Activated CD4-positive, alpha-beta T cell treated with anti-CD3 and anti-CD28 coated beads for 4 hours (primary cell): ENCODE measurements at places on chromosomes 11 and 22.

DNA sequence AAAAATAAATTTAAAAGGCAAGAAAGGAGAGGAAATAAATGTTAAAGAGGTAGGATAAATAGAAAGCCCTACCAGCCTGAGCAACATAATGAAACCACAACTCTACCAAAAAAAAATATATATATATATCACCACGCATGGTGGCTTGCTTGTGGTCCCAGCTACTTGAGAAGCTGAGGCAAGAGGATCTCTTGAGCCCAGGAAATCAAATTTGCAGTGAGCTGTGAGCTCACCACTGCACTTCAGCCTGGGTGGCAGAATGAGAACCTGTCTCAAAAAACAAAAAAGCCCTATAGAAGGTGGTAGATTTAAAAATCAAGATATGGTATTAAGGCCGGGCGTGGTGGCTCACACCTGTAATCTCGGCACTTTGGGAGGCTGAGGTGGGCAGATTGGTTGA, 10.5 kb downstream of the NUCB2 start:
- DNase-seq, result no peak

GRCh38 chr22:32636884-32637283, 162.3 kb downstream of the FBXO7 start:
- DNase-seq, result no peak

- no peak for DNase-seq
Measured at GRCh38 chr11:118998822-118999221, 884 bp downstream of the CENATAC start.

- DNase-seq, result no peak
Measured at GRCh38 chr11:47593934-47594855, at the start of gene C1QTNF4. Gene C1QTNF4 (minus strand): TSS chr11:47594411. CDS start chr11:47590810, 3,601 bp downstream.

DNA sequence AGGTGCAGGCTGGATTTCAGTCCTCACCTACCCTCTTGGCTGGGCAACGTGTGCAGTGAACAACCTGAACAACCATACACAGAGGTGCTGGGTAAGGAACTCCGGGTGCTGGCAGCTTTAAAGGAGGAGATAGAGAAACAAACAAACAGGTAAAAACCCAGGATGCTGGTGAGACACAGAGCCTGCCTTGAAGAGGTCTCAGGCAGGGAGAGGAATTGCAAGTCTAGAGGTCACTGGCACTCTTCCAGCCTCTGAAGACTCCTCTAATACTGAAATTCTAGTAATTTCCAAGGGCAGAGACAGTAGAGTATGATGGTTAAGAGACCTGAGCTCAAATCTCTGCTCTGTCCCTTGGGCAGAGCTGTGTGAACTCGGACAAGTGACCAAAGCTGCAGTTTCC, 192.5 kb downstream of the CEP164 start:
- no peak for DNase-seq

- no peak for DNase-seq
Measured at GRCh38 chr11:1445741-1446445, 40.7 kb downstream of the MOB2 start.

DNA sequence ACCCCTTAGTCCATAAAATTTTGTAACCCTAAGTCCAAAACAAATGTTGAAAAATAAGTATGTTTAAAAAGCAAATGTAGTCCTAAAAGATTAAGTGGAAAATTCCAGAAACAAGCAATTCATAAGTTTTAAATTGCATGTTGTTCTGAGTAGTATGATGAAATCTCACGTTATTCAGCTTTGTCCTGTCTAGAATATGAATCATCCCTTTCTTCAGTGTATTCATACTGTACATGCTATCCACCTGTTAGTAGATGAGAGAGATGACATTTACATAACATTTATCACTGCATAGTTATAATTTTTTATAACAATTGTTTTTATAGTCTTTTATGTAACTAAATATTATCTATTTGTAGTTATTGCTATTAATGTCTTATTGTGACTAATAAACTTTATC, 622.3 kb upstream of the CHORDC1 start:
- DNase-seq, result no peak

DNA sequence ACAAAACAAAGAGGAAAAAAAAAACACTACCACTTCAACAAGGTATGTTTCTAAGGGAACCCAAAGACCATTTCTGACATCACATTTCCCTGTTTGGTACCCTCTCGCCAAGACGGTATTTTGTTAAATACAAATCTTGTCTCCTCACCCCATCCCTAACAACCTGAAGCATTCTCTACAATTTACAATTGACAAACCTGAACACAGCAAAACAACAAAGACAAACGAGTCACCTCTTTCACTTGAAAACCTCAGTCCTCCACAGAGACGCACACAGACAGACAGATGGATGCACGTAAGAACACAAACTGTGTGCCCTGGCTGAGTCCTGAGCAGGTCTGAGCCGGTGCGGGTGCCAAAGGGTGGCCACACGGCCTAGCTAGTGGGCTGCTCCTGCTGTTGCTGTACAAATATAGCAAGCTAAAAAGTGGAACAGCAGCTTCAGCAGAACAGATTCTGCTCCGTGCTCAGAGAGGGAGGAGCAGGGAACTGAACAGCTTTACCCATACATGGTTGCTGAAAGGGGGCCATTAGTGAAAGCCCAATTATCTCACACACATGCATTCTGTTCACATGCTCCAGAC, 28.5 kb downstream of the CELF1 start:
- DNase-seq, result no peak

- DNase-seq, result no peak
Measured at GRCh38 chr22:46007848-46008261, 30.9 kb upstream of the WNT7B start.

DNA sequence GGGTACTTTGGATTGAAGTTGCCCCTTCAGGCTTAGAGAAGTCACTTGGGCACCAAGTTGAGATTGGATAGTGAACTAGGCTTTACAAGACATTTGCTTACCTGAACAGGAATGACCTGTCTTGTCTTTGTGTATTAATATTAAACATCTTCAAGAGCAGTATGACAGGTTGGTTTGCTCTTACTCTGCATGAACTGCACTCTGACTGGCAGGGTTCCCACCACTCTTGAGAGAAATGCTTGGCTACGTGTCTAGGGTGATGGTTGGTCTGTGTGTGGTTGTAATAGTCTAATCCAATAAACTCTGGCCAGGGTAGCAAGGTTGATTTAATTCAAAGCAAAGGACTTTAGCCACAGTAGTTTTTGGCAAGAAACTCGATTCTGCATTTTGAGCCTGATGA, 20.1 kb upstream of the SPTBN2 start:
- no peak for DNase-seq

DNA sequence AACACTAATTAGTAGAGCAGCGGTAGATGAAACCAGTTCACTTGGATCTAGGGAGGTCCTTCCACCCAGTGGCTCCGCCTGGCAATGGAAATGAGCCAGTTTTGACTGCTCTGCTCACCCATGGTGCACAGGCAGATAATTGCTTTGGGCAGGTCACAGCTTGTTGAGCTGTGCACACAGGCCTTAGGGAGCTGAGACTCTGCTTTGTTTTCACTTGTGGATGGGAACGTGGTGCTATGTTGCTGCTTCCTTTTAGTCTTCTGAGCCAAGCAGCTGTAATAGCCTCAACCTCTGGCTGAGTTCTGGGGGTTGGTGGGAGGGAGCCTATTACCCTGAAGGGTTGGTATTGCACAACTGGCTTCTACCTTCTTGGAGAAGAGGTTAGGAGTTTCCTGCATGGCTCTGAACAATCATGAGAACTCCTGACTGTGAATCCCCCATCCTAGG, 262.3 kb upstream of the MTNR1B start:
- no peak for DNase-seq

DNA sequence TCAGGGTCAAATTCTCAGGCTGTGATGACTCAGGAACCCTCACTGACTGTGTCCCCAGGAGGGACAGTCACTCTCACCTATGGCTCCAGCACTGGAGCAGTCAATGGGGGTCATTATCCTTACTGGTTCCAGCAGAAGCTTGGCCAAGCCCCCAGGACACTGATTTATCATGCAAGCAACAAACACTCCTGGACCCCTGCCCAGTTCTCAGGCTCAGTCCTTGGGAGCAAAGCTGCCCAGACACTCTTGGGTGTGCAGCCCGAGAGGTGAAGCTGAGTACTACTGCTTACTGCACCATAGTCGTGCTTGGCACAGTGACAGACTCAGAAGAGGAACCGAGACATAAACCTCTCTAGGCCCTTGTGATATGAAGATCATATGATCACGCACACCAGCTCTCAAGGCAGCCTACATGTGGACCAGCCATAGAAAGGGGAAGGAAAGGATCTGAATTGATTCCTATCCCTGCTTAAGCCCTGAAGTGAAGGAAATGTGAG, 58.2 kb downstream of the ZNF280B start:
- DNase-seq, result no peak
